Calu3 (cell line): ENCODE measurements at places on chromosomes 5 and 9. TPM values are rescaled to one million over a fixed set of nuclear protein-coding genes. Genes with fewer than 3 reads are reported as not detected.

The TSLP gene
- 0.20 TPM in 1 of 2 replicates, not detected in the other for total RNA-seq

The CBY3 gene
- total RNA-seq = not detected in 2 replicates

DNA sequence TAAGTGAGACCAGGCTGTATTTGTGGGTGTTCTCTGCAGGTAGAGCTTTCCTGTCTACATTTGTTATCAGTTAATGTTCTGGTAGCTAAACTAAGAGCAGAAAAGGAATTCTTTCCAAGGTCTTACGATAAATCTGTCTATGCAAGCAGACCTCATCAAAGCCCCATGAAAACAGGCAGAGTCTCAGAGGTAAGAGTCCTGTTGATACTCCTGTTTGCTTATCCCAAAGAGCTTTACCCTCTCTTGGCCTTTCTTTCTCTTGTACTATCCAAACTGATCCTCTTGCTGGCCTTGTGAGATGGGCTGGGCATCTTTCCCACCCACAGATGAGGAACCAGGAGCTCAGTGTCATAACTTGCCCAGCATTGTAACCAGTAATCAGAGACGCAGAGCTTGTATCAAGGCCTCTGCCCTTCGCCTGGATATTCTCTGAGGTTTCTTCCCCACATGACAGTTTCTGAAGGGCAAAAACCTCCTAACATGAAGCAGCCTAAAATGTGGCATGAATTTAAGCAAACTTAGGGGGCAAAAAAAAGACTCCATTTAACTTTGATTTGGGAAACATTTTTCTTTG lies 33.5 kb downstream of the PRKACG start:
- no peak for DNase-seq

The NOTCH1 gene
- total RNA-seq = 11.7 and 17.7 TPM in 2 replicates

DNA sequence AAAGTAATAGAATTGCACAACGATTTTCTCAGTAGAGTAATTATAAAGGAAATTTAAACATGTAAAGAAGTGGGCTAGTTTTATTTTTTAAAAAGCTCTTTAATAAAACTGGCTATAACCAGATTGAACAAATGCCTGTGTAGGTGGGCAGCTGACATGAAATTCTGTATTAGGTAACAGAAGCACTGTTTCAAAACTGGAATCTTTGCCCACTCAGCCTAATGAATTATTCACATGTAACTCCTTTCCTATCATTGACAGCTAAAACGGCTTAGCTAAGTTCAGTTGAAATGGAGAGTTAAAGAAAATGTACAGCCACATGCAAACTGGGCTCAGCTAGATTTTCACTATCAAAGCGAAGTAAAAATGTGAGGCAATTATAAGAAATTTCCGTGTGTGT lies 1300.1 kb upstream of the ACO1 start:
- DNase-seq = no peak

- no peak for DNase-seq
Observed at GRCh38 chr9:136952876-136953770, 1.1 kb downstream of the LCN12 start.

DNA sequence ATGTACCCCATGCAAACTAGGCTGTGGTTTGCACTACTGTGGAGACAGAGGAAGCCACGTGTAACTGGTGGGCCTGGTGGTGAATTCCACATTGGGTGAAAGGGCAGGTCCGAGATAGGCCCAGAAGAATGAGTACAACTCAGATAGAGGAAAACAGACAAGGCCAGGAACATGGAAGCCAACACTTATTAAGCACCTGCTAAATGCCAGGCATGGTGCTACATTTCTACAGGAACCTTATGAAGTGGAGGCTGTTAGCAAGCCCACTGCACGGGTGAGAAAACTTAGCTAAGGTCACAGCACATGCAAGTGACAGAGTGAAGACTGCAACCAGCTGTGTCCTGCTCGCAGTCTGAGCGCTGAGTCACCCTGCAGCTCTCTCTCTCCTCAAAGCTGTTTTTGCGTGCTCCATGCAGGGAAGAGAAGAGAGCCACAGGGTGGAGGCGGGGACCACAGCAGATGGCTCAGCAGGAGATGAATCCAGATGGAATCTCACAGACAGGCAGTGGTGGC lies 65.5 kb upstream of the SPTLC1 start:
- DNase-seq = no peak

- no peak for DNase-seq
Observed at GRCh38 chr9:27537027-27537435, 7.4 kb upstream of the MOB3B start.

The SOHLH1 gene
- not detected in 2 replicates for total RNA-seq

- DNase-seq = no peak
Observed at GRCh38 chr5:92309336-92309991, 926.3 kb upstream of the ARRDC3 start.

DNA sequence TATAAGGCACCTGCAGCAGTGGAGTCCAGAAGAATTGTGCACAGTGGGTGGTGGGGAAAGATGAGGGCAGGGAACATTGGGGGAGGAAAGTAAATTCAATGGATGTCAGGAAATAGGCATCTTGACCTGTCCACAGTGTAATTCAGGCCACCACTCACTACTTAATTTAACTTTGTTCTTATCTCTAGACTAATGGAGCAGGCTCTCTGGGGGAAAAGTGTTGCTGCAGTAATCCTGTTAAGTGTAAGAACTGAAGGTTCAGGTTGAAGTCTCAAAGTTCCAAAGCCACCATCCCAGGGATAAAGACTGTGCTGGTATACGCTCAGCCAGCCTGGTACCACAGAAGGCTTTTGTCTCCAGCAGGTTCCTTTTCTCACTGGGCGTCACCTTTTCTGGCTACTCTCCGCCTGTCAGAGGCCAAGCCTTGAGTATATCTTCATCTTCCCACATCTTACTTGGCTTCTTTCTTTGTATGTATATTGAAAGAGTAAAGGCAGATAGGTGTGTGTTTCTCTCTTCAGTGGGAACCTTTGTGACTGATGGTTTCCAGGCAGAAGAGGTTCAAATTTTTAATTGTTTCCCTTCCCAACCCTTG lies 150.9 kb upstream of the DMRT1 start:
- DNase-seq = no peak

The CLINT1 gene
- total RNA-seq = 214 and 233 TPM in 2 replicates

The MYMK gene
- total RNA-seq = not detected in 2 replicates

DNA sequence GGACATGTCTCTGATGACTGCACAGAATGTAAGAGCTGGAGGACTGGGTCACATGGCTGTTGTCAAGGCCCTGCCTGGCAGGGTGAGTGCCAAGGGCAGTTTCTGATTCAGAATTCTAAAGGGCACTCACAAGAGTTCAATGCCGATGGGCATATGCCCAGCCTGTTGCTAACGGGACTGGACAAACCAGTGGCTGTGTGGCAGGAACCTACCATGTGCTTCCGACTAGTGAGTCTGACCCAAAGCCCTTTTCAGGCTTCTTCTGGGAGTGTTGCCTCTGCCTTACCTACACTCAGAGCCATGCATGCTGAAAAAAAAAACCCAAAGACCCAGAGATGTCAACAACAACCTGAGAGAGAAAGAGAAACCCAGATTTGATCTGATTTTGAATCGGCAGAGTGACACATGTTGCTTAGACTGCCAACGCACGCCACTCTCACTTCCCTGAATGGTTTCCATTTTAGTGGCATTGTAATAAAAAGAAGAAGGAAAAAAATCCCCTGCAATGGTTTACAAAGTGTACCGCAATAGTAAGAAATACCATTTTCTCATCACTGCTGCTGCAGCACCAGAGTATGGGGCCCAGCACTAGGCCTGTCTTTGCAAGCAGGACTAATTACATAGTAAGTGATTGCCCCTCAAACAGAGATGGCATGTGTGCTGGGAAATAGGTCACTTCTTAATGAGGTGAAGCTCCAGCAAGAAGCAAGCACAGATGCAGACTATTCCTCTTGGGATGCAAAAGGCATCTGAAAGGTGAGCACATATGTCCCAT lies 194.3 kb downstream of the PALM2AKAP2 start:
- no peak for DNase-seq

The LMAN2 gene
- 278 and 305 TPM in 2 replicates for total RNA-seq

DNA sequence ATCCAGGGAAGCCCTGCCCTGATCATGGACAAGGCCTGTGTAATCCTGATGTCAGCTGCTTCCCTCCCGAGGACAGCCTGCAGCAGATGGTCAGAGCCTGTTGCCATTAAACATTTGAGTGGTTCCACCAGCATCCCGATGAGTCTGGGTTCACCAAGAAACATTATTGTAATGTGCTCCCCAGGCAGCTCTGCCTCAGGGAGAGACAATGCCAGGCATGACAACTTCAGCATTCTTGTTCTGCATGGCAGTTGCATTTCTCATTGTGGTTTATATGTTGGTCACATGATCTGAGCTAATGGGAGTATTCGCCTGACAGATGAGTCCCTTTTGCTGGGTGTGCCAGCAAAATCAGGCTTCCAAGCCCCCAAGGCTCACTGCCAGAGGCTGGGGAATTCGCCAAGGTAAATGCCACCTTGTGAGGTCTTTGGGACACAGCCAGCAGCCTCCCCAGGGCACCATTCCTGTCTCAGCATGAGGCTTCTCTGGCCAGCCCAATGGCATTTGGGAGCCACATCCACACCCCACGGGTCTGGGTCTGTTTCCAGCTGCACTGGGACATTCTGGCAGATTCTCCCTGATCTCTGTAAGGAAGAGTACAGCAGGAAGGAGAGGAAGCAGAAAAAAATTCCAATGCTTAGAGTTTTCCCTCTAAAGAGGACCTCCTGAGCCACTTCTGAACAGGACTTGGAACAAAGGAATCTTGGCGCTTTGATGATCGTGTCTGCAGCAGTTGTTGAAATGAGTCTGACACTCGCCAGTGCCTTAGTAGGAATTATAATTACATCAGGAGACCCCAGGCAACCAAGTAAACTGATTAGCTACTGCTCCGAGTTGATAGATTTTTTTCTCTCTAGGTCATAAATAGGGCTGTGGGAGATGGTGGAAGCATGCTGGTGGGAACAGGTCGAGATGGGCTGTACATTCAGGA lies 18.7 kb downstream of the KCNIP1 start:
- no peak for DNase-seq

- DNase-seq = no peak
Observed at GRCh38 chr5:100827481-100827889, 75.6 kb downstream of the ST8SIA4 start.

DNA sequence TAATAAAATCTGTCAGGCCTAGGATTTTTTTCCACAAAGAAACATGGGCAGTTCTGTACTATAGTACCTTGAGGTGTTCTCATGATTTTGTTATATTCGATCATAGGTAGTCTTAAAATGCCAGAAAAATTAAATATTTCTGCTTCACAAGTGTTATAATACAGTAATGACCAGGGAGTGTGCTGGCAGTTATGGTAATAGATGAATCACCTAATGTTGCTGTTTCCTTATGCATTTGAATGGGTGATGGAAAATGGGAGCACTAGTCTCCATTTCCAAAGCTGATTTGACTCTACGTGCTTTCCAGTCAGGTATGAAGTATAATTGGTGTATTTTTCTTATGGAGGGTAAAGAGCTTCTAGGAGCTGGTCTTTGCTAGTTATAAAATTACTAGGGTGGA lies 23.8 kb downstream of the OGN start:
- DNase-seq = no peak

GRCh38 chr5:112419986-112420864 lies 1.1 kb upstream of the EPB41L4A start:
- DNase-seq = peak; percentile 94

- no peak for DNase-seq
Observed at GRCh38 chr5:140671472-140672125, 1.8 kb downstream of the DND1 start.

The WNT8A gene
- not detected in 2 replicates for total RNA-seq
